ENCODE measurements at places on chromosomes 3 and 15.

- no peak for DNase-seq
These were observed 71.4 kb downstream of the ARNT2 start for GRCh38 chr15:80475572-80475971.

DNA sequence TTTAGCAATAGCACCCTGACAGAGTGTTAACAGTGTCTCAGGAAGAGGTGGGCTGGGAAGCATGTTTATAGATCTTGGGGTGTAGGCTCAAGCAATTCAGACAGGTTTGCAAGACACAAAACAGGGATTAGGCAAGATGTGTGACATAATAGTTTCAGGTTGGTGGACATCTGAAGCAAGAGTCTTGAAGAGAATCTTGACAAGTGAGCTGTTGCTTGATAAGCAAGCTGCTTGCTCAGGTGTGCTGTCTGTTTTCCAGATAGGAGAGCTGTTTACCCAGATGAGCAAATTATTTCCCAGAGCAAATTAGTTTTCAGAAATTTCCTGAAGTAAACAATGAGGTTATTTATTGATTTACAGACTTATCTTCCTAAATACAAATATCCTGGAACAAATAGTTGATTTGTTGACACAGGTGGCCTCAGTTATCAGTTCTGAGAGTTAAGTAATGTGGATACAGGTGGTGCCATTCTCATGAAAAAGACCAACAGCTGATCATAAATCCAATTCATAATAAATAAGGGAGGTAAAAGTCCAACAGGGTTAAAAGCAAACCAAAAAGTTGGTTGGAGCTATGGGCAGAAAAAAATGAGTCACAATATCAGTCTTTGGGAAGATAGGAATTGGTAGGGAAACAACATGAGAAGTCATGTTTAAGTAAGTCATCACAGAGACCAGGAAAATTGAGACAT is 437.3 kb downstream of the TBL1XR1 start:
- no peak for DNase-seq

DNA sequence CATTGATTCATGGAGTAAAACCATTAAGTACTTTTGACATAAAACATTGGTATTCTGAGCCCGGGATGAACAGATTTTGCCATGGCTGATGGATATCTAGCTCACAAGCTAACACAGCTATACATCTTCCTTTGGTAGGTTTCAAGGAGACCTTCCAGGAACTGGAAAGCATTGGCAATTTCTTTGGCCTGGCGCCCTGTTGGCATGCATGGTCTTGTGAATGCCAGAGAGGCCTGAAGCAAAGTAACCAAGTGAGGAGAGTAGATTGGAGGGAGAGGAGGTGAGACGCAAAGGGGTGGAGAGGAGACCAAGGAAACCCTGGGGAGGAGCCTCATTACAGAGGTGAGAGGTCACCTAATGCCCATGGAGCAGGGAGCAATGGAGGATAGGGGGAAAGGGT is 67.2 kb downstream of the SQOR start:
- DNase-seq: no peak

GRCh38 chr3:43260412-43260811 is 25.9 kb upstream of the SNRK start:
- DNase-seq: no peak

- DNase-seq: no peak
These were observed 34.5 kb upstream of the ABHD10 start for GRCh38 chr3:111944372-111944771.

DNA sequence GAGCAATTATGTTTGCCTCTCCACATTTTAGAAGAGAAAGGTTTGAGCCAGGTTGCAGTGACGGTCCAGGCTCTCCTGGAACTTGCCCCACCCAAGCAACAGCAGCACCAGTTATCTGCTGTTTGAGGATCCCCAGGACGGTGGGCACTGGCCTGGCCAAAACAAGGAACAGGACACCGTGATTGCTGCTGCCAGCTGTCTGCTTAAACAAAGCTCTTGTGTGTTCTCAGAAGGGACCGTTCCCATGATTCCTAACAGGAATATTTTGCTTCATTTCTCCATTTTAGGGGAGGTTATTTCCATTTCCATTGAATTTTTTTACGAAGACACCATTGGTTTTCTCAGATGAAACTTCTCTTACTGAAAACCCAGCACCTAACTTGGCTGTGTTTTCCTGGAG is 66.4 kb upstream of the RPL35A start:
- no peak for DNase-seq

- no peak for DNase-seq
These were observed at the start of gene CHRD for GRCh38 chr3:184379358-184380184. TSS of gene CHRD (plus strand) at chr3:184380054. CDS start at chr3:184380319, 265 bp downstream.

Measured in stimulated activated CD4-positive, alpha-beta T cell treated with anti-CD3 and anti-CD28 coated beads, Interleukin-12 subunit alpha, Interleukin-12 subunit beta, amount 100 ng/mL, for 48 hours (primary cell).